Right kidney (tissue), 9 donors: ENCODE measurements at places on chromosomes 2 and 18.

DNA sequence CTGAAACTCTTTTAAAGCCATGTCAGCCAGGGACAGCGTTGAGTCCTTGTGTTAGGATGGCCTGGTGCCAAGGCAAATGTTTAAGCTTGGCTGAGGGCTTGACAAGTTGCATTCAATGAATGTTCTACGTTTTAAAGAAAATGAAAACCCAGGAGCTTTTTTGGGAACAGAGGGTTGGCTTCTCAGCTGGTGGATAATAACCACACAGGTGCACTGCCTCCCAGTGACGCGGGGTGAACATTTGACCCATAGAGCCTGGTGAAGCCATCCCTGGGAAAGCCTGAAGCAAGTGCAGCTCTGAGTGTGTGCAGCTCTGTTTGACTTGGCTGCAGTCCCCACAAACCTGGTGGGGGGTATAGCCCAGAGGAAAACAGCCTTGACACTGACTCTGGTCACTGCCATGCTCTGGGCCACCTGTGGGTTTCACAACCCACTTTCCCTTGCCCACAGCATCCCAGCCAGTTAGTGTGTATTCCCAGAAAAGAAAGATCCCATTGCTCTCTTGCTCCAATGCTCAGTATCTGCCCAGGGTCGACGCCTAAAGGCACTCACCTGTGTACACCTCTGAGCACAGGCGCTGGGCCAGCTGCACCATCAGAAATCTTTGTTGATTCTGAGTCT, 874.9 kb downstream of the RNF144A start:
- DNase-seq: no peak

GRCh38 chr2:128422571-128422970, 103.9 kb upstream of the HS6ST1 start:
- no peak for DNase-seq

- no peak for DNase-seq
These were observed 339.4 kb downstream of the GRB14 start for GRCh38 chr2:164281896-164282295.

DNA sequence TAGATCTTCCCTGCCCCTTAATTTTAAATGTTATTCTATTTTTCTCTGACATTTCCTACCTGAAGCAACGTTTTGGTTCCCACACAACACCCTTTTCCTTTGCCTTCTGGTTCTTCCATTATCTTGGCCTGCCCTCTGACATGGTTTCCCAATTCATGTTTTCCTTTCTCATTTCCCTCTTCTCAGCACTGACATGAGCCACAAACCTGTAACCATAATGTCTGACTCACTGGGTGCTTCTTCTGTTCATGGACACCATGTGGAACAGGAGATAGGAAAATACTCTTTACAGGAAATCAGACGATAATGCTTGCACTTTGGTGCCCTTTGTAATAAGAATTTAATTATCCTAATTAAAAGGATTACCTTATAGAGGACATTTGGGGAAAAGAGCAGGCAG, 142.0 kb downstream of the ZEB2 start:
- DNase-seq: no peak

- no peak for DNase-seq
These were observed 251.7 kb upstream of the PXDN start for GRCh38 chr2:1995987-1996386.
